ENCODE measurements at places on chromosomes 16 and 17. TPM values are rescaled to one million over a fixed set of nuclear protein-coding genes. Genes with fewer than 3 reads are reported as not detected.

DNA sequence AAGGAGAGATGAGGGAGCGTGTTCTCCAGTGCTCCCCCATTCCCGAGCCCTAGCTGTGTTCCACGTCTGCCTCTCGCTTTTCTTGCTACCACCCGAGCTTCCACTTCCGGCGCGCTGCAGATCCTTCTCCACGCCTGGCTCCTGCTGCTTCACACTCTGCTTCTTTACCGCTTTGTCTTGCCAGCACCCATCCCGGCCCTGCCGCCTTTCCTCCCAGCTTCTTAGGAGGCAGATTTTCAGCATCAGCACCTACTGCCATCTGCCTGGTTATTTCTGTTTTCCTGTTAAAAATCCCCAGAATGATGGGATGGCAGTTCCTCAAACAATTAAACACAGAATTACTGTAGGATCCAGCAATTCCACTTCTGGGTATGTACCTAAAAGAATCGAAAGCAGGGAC, 64.7 kb downstream of the ELAC2 start:
- H3K36me3 ChIP-seq: peaks cover 93% of the 10 kb centered on the region
- H3K27me3 ChIP-seq: no peaks in the 10 kb centered on the region
- H3K4me3 ChIP-seq: no peak overlapping the region
- no peak overlapping the region for H3K27ac ChIP-seq

NPIPB13 gene
- total RNA-seq: not detected

- peaks cover 44% of the 10 kb centered on the region for H3K36me3 ChIP-seq
- H3K27me3 ChIP-seq: no peaks in the 10 kb centered on the region
- no peak overlapping the region for H3K4me3 ChIP-seq
- no peak for DNase-seq
Observed at GRCh38 chr17:81246679-81247338, 7.7 kb downstream of the NDUFAF8 start.

NDRG4 gene
- 33.8 TPM for total RNA-seq

- no peaks in the 10 kb centered on the region for H3K36me3 ChIP-seq
- no peaks in the 10 kb centered on the region for H3K4me1 ChIP-seq
- no peak for DNase-seq
- H3K4me3 ChIP-seq: no peak overlapping the region
Observed at GRCh38 chr17:29341726-29342125, 47.8 kb upstream of the NUFIP2 start.

ABCC11 gene
- total RNA-seq: not detected

KRT14 gene
- not detected for total RNA-seq
